ENCODE measurements at places on chromosomes 1 and 21.

DNA sequence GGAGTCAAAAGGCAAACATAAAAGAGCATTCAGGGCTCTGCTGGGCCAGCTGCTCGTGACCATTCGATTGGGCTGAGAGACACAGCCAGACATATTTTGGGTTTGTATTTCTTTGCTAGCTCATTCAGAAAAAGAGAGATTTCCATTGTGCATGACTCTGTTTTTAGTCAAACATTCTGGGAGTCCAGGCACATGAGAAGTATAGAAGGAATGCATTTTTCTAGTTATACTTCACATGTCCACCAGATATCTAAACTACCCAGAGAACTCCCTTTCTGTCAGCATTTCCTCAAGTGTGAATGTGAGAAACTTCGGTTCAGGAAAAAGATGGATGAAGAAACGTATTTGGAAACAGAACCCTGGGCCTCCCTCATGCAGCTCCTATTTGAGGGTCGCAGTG, 6.3 kb upstream of the KCNE1 start:
- DNase-seq = no peak

DNA sequence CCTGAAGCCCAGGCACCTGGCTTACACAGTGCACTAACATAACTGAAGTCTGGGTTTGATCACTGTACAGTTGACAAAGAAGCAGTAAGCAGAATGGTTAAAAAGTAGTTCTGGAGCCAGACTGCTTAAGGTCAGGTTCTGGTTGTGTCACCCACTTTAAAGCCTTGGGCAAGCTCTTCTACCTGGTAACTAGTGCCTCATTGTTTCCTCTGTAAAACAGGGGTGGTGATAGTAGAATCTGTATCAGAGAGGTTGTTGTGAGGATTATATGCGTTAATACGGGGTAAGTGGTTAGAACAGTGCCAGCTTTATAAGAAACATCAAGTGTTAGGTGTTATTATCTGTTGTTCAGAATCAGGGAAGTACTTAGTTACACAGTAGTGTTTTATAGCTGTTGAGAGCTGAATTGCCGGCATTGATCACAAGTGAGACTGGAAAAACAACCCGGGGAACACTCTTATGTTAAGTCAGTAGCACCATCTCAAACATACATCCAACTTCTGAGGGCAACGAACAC, 3.7 kb downstream of the BACH1 start:
- DNase-seq = peak; percentile 5

GRCh38 chr1:29201595-29202051, 19.9 kb upstream of the SRSF4 start:
- no peak for DNase-seq

DNA sequence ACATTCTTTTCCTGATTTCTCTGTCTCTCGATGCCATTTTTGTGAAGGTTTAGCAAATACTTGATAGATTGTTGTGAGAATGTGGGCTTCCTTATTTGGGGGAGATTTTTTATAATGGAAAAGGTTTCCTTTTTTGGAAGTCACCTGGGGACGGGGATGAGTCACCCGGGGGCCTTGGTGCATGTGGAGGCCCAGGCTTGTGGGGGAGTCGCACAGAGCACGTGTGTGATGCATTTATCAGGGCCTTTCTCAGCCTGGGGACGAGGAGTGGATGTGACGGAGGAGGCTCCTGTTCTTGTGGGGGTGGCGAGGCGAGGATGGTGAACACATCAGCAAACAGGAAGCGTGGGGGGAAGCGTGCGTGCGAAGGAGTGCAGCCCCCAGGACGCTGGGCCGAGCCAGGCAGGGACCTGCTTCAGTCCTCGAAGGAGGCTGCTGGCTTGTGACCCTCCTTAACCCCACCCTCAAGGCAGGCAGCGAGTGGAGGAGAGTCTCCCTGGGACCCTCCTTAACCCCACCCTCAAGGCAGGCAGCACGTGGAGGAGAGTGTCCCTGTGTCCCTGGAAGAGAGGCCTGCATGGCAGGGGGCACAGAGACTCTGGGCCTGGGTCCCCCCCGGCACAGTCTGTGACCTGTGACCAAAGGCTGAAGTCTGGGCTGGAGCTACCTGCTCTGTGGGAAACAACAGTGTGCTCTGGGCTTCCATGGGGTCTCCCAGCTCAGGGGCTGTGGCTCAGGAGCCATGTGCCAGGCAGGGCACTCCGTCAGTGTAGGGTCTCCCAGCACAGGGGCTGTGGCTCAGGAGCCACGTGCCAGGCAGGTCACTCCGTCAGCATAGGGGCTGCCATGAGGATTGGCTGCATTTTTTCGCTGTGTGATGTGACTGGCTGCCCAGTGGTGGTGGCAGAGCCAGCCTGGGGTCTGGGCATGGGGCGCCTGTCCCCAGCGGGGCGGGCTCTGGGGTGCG, 57.2 kb downstream of the AGPAT3 start:
- no peak for DNase-seq

GRCh38 chr1:240511789-240512188, 100.2 kb downstream of the GREM2 start:
- DNase-seq = no peak

DNA sequence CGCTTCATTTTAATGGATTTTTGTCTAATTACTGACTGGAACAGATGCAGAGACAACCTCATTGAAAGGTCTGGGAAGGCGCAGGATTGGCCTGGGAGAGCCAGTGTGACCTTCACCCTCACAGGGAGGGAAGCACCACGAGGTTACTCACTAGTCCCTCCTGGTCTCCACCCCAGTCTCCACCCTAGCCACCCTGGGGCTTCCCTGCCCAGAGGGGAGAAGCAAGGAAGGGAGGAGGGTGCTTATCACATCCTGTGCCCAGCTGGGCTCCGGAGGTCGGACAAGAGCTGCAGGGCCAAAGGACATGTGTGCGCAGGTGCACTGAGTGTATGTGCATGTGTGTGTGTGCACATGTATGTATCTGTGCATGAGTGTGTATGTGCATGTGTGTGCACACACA, 220.1 kb upstream of the VAMP3 start:
- DNase-seq = no peak

- no peak for DNase-seq
These were observed 106.0 kb downstream of the ESRRG start for GRCh38 chr1:216617081-216617875.

DNA sequence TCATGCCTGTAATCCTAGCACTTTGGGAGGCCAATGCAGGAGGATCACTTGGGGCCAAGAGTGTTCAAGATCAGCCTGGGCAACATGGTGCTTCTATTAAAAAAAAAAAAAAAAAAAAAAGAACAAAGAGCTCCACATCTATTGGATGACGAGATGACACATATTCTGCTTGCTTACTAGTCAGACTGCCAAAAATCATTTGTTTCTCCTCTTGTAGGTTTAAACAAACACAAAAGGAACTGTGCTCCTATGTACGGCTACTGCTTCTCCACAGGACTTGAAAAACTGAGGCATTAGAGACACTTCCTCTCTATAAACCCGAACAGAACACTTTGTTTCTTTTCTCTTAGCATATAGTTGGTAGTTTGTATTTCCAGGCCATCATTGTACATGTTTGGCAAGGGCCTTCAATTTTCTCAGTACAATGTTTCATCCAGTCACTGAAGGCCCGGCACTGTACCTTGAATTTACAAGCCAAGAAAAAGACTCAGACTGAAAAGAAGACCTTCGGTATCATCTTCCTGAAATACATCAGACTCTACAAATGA, 6.0 kb downstream of the TRIT1 start:
- DNase-seq = no peak

GRCh38 chr1:15167386-15167785, 13.8 kb downstream of the TMEM51 start:
- DNase-seq = no peak

- DNase-seq = no peak
These were observed 57.8 kb downstream of the TMEM53 start for GRCh38 chr1:44616284-44616990.
